ENCODE measurements at places on chromosomes 2 and 18. TPM values are rescaled to one million over a fixed set of nuclear protein-coding genes. Genes with fewer than 3 reads are reported as not detected.
A peak's percentile ranks its signal among the peaks of the same experiment; 100 is the strongest.

GRCh38 chr18:35804377-35804776 lies 168.1 kb upstream of the RMP24 start:
- DNase-seq, result no peak
- no peaks in the 10 kb centered on the region for H3K27me3 ChIP-seq
- peaks cover 3% of the 10 kb centered on the region for H3K4me1 ChIP-seq
- H3K36me3 ChIP-seq, result no peaks in the 10 kb centered on the region
- H3K4me3 ChIP-seq, result no peak overlapping the region

Gene CTAGE1
- not detected for total RNA-seq

DNA sequence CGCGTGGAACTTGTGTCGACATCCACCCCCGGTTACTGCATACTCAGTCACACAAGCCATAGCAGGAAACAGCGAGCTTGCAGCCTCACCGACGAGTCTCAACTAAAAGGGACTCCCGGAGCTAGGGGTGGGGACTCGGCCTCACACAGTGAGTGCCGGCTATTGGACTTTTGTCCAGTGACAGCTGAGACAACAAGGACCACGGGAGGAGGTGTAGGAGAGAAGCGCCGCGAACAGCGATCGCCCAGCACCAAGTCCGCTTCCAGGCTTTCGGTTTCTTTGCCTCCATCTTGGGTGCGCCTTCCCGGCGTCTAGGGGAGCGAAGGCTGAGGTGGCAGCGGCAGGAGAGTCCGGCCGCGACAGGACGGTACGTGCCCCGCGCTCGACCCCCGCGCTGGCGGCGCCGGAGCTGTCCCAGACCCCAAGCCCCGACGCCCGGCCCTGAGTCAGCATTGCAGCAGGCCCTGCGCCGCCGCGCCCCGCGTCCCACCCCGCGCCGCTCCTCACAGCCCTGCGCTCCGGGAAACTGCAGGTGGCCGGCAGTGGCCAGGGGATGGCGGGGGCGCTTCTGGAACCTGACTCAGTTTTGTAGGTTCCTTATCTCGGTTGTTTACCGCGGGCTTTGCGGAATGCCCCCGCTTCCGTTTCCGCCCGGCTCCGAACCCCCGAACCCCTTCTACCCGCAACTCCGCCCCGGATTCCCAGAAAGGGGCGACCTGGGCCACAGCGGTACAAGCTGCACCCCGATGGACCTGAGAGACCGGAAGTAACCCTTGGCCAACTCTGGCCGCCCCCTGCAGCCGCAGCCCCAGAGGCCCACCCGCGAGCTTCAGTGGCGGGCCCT lies at the start of gene CFLAR:
TSS of gene CFLAR (plus strand) at position 50 of the 844 bp plus-strand sequence. CDS start 13,702 bp downstream, outside the sequence.
- H3K36me3 ChIP-seq, result peaks cover 24% of the 10 kb centered on the region
- H3K27ac ChIP-seq, result peak within 1 kb of the TSS; percentile 96
- H3K4me3 ChIP-seq, result peak within 1 kb of the TSS; percentile 93
- peak; percentile 49 for DNase-seq
- H3K4me1 ChIP-seq, result peaks cover 39% of the 10 kb centered on the region
- no peaks in the 10 kb centered on the region for H3K27me3 ChIP-seq

DNA sequence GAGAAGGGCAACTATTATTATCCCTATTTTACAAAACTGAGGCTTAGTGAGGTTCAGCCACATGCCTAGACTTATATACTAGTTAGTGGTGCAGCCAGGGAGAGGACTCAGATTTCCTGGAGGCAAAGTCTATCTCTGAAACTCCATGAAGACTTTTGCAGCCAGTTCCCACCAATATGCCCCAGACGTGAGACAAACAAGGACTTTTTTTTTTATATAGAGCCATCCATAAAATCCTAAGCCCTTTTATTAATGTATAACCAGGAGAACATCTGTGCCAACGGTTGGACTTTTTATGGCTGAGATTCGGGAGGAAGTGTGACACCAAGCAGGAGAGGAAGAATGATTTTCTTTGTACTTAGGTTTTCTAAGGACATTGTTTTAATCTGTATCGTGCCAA lies 29.9 kb downstream of the LIPG start:
- H3K4me1 ChIP-seq, result no peaks in the 10 kb centered on the region
- no peak overlapping the region for H3K27ac ChIP-seq
- no peak overlapping the region for H3K4me3 ChIP-seq
- no peak for DNase-seq
- peaks cover 1% of the 10 kb centered on the region for H3K27me3 ChIP-seq

- H3K4me1 ChIP-seq, result peaks cover 7% of the 10 kb centered on the region
- peaks cover 12% of the 10 kb centered on the region for H3K27me3 ChIP-seq
- no peaks in the 10 kb centered on the region for H3K36me3 ChIP-seq
Measured at GRCh38 chr18:37567061-37567993, 1.7 kb upstream of the CELF4 start.

GRCh38 chr18:74063023-74063422 lies 84.6 kb downstream of the FBXO15 start:
- H3K27me3 ChIP-seq, result peaks cover 8% of the 10 kb centered on the region
- no peaks in the 10 kb centered on the region for H3K4me1 ChIP-seq
- DNase-seq, result no peak
- no peak overlapping the region for H3K4me3 ChIP-seq
- H3K36me3 ChIP-seq, result no peaks in the 10 kb centered on the region

Gene CHST9
- 4.7 TPM for total RNA-seq

Gene CYS1
- 7.3 TPM for total RNA-seq

Gene LRRTM1
- not detected for total RNA-seq

DNA sequence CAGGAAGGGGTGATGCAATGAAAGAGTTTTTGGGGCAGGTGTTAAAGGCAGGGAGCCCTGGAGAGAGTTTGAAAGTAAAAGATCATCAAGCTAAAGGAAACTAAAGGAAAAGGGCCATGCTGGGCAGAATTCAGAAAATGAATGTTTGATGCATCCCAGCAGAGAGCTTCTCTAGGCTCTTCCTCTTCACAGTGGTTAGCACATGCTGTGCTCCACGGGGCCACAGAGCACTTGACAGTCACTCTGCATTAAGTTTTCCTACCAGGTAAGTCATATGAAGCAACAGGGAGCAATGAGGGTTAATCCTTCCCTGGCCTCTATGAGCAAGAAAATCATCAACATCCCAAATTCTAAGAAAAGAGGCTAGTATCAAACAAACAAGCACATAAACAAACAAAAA lies 895.2 kb downstream of the TRIB2 start:
- no peak overlapping the region for H3K27ac ChIP-seq
- H3K36me3 ChIP-seq, result no peaks in the 10 kb centered on the region

DNA sequence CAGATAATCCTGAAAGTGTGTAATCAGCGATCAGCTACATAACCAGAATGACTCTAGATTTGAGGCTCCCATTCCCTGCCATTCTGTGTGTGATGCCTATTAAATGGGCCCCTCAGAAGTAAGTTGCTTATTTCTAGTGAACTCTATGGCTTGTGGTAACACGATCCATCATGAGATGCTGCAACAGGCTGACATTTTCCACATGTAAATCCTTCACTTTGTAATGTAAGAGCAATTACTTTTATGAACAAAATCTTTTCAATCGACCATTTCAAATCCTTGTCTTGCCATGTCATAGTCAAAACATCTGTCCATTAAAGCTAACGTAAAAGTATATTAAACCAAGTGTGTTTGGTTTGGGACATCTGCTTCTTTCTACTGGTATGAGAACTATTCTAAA lies 175.9 kb upstream of the ETAA1 start:
- DNase-seq, result no peak
- H3K4me1 ChIP-seq, result no peaks in the 10 kb centered on the region
- H3K27me3 ChIP-seq, result no peaks in the 10 kb centered on the region
- H3K36me3 ChIP-seq, result no peaks in the 10 kb centered on the region
- no peak overlapping the region for H3K27ac ChIP-seq

GRCh38 chr18:3819961-3820360 lies 370.0 kb downstream of the TGIF1 start:
- H3K4me3 ChIP-seq, result no peak overlapping the region
- no peak for DNase-seq
- no peak overlapping the region for H3K27ac ChIP-seq
- H3K4me1 ChIP-seq, result no peaks in the 10 kb centered on the region
- no peaks in the 10 kb centered on the region for H3K27me3 ChIP-seq

DNA sequence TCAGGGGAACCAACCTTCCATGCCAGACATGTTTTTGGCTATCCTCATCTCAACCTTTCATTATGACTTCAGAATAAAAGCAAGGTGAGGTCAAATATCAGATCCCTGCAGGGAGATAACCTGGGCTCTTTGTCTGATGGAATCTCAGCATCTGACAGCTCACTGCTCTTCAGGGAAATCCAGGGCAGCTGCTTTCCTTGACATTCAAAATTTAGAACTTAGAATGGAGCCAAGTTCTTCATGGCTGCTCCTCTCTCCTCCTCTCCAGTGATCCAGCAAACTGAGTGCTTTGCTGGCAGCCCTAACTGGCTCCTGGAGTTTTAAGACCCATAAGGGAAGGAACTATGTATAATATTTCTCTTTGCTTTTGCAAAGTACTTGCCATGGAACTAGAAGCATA lies 716.3 kb downstream of the TSN start:
- H3K36me3 ChIP-seq, result no peaks in the 10 kb centered on the region
- H3K27ac ChIP-seq, result no peak overlapping the region
- H3K27me3 ChIP-seq, result peaks cover 1% of the 10 kb centered on the region
- no peaks in the 10 kb centered on the region for H3K4me1 ChIP-seq
- DNase-seq, result no peak
- H3K4me3 ChIP-seq, result no peak overlapping the region

DNA sequence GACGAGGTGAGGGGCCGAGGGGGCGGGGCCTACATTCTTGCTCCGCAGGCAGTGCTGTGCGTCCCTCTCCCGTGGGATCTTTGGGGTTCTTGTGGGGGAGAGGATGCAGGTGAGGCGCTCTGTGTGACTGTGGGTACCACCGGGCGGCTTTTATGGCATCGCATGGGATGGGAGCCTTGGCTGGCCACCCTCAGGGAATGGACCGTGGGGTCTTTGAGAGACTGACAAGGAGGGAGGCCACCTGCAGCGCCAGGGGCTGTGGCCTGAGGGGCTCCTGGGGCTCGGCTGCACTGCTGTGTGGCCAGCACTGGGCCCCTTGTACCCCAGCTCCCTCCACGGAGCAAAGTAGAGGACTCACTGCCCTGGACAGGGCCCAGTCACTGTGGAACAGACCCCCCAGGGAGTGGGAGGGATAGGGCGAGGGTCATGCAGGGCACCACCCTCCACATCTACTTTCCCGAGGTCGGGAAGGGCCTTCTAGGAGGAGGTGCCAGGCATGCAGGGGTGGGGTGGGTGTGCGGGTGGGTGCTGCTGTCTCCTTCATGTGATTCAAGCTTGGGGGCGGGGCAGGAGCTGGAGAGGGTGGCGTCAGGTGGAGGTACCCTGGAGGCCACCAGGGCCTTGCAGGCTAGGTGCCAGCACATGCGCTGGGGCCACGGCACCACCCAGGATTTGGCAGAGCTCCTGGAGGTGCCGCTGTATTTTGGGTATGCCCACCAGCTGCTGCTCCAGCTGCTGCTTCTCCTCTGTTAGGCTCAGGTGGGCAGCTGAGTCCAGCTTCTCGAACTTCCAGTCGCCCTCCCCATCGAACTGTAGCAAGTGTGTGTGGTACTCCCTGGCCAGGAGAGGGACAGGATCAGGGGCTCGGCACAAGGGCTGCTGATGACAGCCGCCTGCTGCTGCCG lies 1072.4 kb downstream of the RPIA start:
- H3K36me3 ChIP-seq, result peaks cover 27% of the 10 kb centered on the region
- peaks cover 32% of the 10 kb centered on the region for H3K27me3 ChIP-seq
- H3K4me3 ChIP-seq, result no peak overlapping the region
- peak; percentile 4 for DNase-seq
- no peaks in the 10 kb centered on the region for H3K4me1 ChIP-seq

Gene M1AP
- total RNA-seq, result 0.74 TPM

GRCh38 chr2:212882626-212883025 lies 268.8 kb downstream of the IKZF2 start:
- DNase-seq, result no peak
- peaks cover 5% of the 10 kb centered on the region for H3K27me3 ChIP-seq
- H3K4me3 ChIP-seq, result no peak overlapping the region
- H3K4me1 ChIP-seq, result no peaks in the 10 kb centered on the region
- no peaks in the 10 kb centered on the region for H3K36me3 ChIP-seq

GRCh38 chr18:78727057-78727739 lies 252.4 kb upstream of the SALL3 start:
- peaks cover 17% of the 10 kb centered on the region for H3K27me3 ChIP-seq
- peaks cover 16% of the 10 kb centered on the region for H3K36me3 ChIP-seq
- no peak overlapping the region for H3K27ac ChIP-seq
- no peak for DNase-seq

GRCh38 chr2:9210030-9210429 lies 3.4 kb downstream of the ASAP2 start:
- H3K27ac ChIP-seq, result no peak overlapping the region
- peaks cover 11% of the 10 kb centered on the region for H3K27me3 ChIP-seq
- peaks cover 63% of the 10 kb centered on the region for H3K4me1 ChIP-seq
- no peak for DNase-seq

Gene GPR45
- 0.21 TPM for total RNA-seq

Gene SS18
- total RNA-seq, result 94.6 TPM

DNA sequence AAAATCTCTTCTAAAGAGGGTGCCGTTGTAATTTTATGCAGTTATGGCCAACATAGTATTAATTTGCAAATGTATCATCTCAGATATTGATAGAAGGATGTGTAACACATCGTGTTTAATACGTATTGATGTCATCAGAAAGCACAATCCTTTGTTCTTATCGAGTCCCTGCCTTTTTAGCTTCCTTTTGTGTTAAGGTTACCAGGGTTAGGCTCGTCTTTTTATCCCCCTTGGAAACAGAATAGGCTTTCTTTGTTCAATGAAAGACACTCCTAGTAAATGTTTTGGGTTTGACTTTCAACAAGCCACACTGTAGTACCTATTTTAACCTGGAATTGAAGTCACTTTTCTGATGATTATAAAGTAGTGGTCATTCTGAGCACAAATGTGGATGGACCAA lies 136.2 kb downstream of the WDR7 start:
- no peaks in the 10 kb centered on the region for H3K36me3 ChIP-seq
- no peak overlapping the region for H3K27ac ChIP-seq
- H3K4me3 ChIP-seq, result no peak overlapping the region
- no peak for DNase-seq
- H3K27me3 ChIP-seq, result no peaks in the 10 kb centered on the region

Gene AQP4
- total RNA-seq, result 0.05 TPM

- no peaks in the 10 kb centered on the region for H3K4me1 ChIP-seq
- H3K27ac ChIP-seq, result no peak overlapping the region
- H3K27me3 ChIP-seq, result peaks cover 5% of the 10 kb centered on the region
- no peaks in the 10 kb centered on the region for H3K36me3 ChIP-seq
- DNase-seq, result no peak
- H3K4me3 ChIP-seq, result no peak overlapping the region
Measured at GRCh38 chr2:17791817-17792130, 24.5 kb upstream of the MSGN1 start.
